ENCODE measurements at places on chromosomes 16 and 17.

DNA sequence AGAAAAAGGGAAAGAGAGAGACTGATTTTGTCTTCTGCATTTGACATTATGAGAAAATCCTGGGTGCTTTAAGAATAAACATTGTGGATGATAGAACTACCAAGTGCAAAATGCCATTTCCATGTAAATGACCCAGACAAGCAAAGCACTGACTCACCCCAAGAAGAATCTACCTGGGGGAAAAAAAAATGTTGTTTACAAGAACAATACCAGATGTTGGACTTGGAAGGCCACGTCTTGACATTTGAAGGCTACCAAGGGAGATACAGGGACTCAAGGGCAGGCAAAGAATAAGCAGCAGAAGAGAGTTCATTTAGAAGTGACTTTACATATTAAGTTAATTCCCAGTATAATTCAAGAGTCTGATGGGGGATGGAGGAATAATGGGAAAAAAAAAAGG, 125.3 kb downstream of the TMEM114 start:
- no peak for DNase-seq

DNA sequence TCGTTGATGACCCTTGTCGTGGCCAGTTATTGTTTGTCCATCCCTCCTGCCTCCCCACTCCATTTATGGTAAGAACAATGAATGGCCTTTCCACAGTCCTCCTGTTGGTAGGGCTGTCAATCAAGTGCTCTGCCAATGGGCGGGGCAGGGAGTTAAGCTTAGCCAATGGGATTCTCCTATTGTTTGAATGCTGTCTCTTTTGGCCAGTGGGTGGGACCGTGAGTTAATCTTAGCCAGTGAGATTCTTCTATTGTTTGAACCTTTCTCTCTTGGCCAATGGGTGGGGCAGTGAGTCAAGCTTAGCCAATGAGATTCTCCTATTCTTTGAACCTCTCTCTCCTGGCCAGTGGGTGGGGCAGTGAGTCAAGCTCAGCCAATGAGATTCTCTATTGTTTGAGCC, 85.4 kb downstream of the IRX3 start:
- no peak for DNase-seq

- DNase-seq = no peak
Measured at GRCh38 chr16:12459391-12460063, 344.2 kb downstream of the CPPED1 start.

- DNase-seq = no peak
Measured at GRCh38 chr16:69411064-69411985, 13.1 kb upstream of the CYB5B start.

DNA sequence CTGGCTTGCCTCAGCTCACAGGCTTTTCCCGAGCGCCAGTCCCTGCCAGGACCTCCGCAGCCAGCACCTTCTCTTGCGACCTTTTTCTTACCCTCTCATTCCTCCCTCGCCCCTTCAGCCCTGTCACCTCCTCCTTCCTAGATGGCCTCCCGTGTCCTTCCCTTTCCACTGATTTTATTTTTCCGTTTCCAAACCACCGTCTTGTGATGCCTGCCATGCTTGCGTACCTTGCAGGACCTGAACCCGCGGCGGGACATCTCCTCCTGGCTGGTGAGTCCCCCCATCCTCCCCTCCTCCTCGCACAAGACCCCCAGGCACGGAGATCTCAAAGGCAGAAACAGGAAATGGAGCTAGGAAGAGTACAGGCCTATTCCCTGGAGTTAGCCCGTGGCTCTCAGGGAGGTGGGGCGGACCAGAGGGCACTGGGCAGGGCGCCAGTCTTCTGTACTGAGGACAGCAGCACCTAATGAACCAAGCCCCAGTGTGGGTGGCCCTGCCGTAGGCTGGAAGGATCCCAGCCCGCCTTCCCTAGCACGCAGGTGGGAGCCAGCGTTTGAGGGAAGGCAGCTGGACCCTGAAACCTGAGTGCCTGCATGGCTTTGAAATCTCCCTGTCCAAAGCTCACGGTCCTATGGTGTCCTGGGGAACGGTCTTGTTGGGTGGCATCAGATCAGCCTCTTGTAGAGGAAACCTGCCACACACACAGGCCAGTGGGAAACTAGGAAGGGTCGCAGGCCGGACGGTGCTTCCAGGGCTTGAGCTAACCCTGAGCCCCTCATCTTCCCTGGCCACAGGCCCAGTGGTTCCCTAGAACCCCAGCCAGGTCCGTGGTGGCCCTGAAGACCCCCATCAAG, 612 bp downstream of the CISD3 start:
- no peak for DNase-seq

GRCh38 chr17:73942703-73943415, 260.6 kb upstream of the RPL38 start:
- DNase-seq = no peak

All from activated CD8-positive, alpha-beta memory T cell treated with anti-CD3 and anti-CD28 coated beads for 48 hours (primary cell).